Urothelium cell line (cell line): ENCODE measurements at places on chromosomes 12 and 14.

DNA sequence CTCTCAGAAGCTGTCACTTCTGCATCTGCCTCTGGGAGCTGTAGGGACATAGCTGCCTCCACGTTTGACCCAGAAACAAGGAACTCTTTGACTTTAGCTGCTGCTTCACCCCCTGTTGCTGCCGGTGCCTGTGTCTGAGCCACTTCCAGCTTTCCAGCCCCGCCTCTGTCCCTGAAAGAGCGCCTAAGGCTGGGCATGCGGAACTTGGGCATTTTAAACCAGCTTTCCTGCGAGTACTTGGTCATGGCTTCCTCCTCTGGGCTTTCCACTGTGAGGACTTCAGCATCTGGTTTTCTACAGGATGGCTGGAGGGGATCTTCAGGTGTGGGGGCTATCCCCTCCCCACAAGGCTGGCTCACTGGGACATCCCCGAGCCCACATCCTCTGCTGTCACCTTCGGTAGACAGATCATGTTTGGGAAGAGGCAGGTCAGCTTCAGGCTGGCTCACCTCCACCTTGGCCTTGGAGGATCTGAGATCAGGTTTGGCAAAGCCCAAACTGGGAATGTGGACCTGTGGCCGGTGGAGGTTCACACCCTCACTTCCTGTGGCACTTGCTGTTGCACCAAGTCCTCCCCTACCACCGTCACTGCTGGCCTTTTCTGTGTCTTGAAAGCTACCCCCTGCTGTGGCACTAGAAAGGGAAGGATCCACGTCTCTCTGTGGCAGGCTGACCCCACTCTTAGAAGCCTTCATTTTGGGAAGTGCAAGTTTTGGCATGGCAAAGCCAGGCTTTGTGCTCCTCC is 15.2 kb downstream of the PLD4 start:
- DNase-seq, result no peak

GRCh38 chr12:80565271-80565670 is 121.2 kb downstream of the PTPRQ start:
- no peak for DNase-seq

DNA sequence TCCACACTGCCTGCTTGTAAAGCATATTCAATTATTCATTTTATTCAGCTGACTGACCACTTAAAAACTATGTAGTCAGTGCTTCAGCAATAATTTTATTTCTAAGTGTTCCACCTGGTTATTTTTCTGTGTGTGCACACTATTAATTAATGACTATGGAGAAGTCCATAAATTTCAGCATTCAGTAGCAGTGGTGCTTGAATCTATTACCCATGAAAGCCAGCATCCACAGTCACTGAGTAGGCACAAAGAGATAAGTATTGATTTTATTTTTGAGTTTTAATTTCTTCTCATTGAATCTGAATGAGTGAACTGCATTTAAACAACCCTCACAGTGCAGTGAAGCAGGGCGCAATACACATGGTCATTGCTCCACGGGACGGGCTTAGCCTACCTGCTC is 643.1 kb downstream of the GALC start:
- DNase-seq, result no peak

DNA sequence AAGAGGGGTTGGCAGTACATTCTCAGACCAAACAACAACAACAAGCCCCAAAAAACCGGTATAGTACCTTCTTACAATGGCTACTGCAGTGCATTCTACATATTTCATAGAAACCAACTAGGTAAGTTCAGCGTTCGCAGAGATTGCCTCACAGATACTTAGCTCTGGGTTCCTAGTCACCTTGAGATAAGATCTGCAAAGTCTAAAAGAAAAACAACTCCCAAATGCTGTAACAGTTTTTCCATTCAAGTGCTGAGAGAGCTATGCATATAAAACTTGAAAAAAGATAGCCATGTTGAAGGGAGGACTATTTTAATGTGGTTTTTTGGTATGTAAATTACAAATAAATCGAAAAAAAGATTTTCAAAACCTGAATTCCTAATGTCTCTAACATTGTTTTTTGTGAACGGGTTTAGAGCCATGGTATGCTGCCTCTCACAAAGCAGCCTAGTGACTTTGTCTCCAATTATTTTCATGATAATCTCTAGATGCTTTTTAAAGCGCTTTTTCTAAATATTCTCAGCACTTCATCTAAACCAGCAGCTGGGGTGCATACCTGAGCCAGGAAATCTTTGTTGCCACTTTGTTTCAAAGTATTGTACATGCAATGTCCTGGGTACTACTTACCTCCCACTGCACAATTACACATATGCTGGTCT is 56.6 kb upstream of the CRACR2A start:
- DNase-seq, result no peak

GRCh38 chr12:62297321-62297720 is 37.1 kb downstream of the USP15 start:
- no peak for DNase-seq

GRCh38 chr12:71164166-71164565 is 6.4 kb upstream of the TSPAN8 start:
- no peak for DNase-seq

- peak; percentile 3 for DNase-seq
Measured at GRCh38 chr12:20370014-20370386, 1.7 kb downstream of the PDE3A start.

DNA sequence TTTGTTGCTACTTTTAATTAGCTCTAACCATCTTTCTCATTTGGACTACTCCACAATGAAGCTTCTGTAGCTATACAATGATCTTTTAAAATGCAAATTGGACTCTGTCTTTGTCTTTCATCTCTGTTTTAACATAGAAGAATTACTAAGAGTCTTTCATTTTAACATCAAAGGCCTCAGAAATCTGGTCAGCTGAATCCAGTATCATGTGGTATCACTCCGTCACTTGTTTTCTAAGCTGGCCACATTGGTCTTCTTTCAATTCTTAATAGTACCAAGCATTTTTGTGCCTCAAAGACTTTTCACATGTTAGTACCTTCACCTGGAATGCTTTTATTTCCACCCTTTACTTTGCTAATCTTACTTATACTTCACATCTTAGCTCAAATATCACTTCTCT is 95.5 kb upstream of the SLC16A7 start:
- DNase-seq, result no peak

DNA sequence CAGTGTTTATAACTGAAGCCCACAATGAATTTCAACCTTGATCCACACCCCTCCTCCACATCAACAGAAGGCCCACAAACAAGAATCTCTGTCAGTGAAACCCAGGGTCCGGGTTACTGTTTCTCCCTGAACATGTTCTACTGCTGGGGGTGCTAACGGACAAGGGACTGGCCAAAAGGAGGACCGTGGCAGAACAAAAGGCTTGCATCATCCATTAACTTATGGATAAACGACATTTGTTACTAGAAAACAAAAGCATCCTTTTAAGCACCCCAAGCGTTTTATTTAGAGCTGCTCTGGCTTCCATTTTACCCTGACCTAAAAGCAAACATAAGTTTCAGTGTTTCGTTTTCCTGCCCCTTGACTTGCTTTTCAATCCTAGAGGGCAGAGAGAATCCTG is 32.2 kb downstream of the BRAP start:
- no peak for DNase-seq

DNA sequence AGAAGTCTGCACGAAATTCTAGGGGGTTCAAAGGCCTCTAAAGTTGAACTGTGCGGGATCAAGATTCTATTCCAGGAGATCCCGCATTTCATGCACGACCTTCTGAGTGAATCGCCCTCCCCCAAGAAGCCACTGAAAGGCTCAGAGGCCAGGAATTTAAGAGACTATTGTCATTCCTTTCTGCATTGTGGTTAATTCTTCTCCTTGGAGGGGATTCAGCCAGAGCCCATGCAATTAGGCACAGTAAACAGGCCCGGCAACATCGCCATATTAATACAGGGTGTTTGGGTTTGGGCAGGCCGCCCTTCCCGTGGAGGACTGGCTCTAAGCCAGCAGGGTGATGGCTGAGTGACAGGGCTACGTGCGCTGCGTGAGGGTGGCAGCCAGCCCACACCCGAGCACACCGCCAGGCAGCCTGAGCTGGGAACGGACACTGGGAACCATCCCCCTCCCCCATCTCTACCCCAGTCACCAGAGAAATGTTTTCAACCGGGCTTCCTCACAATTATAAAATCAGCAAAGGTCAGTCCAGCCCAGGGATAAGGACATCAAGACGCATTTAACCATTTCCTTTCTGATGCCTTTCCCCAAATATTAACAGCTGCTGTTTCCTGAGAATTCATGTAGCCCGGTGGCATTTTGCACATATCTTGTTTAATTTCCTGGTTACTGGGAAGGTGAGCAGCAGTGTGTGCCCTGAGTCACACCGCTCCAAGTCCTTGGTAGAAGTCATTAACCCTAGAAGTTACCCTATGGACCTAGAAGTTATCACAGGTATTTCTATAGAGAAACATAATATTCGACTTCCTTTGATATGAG is 12.5 kb downstream of the EGLN3 start:
- peak; percentile 85 for DNase-seq

DNA sequence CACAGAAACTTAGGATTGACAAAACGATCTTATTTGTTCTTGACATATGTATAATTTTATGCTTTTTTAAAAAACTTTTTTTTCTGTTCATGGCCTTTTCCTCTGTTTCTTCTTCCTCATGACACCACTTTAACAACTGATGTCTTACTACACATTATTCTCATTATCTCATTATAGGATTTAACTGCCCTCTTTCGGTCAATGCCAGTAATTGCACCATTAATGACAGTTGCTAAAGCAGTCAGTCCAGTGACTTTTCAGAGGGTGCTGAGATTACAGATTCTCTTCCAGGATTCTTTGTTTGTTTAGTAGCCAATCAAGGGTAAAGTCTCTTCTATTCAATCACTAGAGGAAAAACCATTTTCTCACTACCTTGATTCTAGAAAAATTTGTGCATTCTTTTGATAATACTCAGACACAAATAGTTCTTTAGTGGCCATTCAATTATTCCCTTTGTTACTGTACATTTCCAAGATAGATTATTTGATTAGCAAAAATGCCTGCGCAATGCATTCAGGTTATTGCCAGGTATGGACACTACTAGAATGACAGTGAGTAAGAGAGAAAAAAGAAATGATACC is 50.1 kb downstream of the KLRG1 start:
- DNase-seq, result peak; percentile 73

DNA sequence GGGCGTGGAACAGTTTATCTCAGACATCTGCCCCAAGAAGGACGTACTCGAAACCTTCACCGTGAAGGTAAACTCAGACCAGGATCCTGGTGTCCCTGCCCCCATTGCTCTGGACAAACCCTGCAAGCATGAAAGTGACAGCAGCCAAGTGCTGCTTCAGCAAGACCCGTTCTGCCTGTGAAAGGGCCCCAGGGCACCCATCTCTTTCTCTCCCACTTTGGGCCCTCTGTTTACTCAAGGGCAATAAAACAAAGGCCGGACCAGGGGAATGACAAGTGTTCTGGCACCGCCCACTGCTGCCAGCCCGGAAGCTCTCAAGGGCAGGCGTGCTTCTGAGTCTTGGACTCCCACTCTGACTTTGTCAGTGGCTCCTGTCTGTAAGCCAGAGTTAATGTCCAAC is 35.3 kb downstream of the CD9 start:
- no peak for DNase-seq

DNA sequence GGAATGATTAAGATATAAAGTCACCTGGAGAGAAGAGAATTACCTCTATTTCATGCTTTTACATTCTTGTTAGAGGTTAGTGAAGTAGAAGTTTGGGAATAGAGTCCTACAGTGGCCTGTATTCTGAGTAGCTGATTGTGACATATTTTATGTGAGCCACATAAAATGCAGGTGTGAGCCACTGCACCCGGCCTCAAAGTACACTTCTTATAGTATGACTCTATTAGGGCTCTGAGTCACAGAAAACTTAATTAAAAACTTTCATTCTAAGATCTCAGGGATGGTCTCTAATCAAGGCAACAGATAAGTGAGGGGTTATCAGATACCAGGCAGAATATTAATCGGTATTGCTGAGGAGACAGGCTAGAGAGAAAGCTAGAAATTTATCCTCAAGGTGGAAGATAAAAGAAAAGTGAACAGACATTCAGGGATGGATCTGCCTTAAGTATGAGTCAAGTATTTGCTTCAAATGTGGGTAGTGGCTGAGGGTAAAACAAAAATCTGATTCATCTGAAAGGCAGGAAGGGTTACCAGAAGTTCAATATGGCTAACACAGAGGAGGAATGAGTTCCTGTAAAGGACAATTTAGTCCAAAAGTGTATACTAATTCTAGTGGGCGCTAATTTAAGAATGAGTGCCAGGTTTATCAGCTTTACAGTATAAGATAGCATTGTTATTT is 5.5 kb upstream of the G2E3 start:
- DNase-seq, result peak; percentile 57

- DNase-seq, result no peak
Measured at GRCh38 chr14:70059545-70059944, 129.2 kb downstream of the SLC8A3 start.
